Neural progenitor cell (in vitro differentiated cells): ENCODE measurements at places on chromosomes 11 and 22.
A peak's percentile ranks its signal among the peaks of the same experiment; 100 is the strongest.

DNA sequence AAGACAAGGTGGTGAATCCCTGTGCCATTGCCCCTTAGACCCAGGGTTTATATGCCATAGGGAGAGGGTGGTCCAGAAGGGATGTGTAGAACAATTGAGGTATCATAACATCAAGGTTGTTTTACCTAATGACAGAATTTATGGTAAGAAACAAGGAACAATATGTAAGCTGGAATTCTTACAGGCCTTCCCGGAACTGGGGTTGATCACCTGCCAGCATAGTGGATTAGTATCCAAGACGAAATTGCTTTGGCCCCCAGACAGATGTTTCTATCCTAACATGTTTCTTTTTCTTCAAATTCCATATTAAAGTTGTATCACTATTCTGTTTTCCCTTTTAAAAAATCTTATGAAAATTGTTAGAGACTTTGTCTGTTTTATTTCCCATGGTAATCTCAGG lies 343.8 kb upstream of the ANO3 start:
- no peak for DNase-seq

DNA sequence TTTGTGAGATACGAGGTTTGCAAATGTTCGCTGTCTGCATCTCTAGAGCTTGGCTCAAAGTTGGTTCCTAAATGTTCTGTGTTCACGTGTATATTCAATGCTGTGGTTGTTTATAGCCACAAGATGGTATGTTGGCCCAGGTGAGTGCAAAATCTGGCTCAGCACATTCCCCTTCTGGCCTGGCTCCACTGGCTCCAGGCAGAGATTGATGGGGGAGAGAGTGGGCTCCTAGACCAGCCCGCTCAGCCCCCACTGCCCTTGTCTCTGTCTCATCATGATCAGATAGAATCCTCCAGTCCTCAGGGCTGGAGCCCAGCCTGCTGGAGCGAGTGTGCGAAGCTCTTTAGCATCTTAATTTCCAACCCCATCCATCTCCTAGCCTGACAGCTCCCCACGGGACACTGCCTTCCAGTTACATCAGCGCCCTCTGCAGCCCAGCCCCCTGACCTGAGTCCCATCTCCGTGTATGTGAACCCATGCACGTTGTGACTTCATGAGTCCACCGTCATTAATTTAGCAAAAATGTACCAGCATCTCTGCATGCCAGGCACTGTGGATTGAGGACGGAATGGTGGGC lies 2.0 kb downstream of the P2RX3 start:
- DNase-seq = peak; percentile 65

GRCh38 chr11:60345489-60345888 lies 18.4 kb downstream of the MS4A6E start:
- peak; percentile 39 for DNase-seq

DNA sequence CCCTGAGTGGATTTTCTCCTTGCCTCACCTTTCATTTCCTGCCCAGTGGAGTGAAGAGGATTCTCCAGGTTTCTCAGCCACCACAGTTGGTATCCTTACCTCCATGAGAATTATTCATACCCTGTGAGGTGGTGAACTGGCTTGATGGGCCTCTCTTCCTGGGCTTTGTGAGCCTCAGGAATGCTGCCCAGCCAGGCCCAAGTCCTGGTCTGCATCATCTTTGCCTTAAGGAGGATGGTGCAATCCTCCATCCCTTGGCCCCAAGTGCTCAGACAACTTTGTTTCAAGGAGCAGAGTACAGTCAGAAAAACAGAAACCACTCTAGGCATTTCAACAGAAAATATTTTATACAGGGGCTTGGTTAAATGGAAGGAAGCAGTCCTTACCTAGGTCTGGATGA lies 114.2 kb upstream of the CADM1 start:
- DNase-seq = no peak

DNA sequence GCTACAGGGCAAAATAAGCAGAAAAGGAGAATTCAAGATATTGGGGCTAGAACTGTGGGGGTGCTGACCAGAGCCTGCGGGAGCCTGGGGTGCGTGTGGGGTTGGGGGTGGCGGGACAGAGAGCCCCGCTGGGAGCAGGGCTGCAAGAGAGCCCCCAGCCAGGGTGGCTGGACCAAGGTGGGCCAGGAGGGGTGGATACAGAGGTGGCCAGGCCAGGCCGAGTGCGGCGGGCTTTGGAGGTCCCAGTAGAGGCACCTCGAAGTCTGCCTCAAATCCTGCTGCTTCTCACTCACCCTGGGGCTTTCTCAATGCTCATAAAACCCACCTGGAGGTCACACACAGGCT lies 16.9 kb upstream of the MUC5B start:
- DNase-seq = no peak

DNA sequence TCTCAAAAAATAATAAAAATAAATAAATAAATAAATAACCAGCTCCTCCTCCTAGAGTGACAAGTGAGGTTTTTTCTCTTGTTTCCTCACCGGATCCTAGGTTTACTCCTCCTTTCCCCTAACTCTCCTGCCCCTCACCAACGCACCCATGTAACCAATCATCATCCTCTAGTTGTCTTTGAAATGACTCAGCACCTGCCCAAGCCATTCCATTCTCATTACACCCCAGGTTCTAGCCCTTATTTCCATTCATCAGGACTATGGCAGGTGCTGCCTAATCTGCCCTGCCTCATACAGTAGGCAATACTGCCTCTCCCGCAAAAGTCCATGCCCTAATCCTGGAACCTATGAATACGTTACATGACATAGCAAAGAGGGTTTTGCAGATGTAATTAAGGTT lies 60.4 kb downstream of the BUD13 start:
- no peak for DNase-seq

- no peak for DNase-seq
Measured at GRCh38 chr22:19213442-19214077, 35.0 kb upstream of the SLC25A1 start.

DNA sequence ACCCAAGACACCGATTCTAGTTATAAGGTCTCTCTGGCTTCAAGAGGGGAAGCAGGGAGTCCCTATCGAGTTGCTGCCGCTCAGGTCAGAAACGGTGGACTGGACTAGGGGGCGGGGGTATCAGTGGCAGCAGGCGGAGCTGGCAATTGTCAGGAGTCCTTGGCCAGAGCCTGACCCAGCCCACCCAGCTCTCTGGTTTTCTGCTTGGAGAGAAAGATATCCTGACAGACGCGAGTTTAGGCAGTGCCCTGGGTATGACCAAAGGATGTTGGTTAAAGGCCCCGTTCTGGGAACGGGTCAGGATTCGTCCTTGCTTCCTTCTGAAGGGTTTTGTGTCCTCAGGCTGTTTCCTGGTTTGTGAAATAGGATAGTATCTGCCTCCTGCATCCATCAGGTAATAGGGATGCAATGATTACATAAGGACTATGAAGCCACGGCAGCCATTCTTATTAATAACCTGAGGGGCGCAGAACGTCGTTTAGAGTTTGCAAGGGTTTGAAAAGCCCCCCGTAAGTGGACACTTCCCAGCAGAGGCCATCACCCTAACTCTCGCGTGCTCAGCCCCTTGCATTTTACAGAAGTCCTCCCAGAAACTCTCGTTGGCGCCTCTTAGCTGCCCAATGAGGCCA lies 700 bp upstream of the DEPDC5 start:
- DNase-seq = peak; percentile 93

- DNase-seq = no peak
Measured at GRCh38 chr11:126357969-126358762, 2.7 kb downstream of the ST3GAL4 start.

GRCh38 chr11:115284773-115285172 lies 219.4 kb downstream of the CADM1 start:
- DNase-seq = peak; percentile 42

DNA sequence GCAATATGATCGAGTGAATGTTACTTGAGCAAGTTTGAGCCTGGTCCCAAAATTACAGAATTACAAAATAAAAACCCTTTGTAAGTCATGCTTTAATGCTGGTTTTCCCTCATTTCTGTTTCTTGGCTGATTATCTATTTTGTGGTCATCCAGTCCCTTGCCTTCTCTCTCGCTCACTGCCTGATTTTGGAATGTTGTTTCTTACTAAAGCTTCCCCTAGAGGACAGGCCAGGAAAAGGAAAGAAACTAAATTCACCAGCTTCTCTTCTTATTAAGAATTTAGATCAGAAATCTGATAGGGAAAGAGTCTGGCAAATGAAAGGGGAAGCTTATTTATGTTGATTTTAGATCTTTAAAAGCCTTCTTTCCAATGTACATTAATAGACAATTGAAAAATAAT lies 16.6 kb upstream of the BDNF start:
- DNase-seq = peak; percentile 47

GRCh38 chr11:87215236-87215635 lies 177.5 kb downstream of the TMEM135 start:
- no peak for DNase-seq

GRCh38 chr11:1929621-1930461 lies 10.3 kb downstream of the TNNT3 start:
- DNase-seq = no peak

GRCh38 chr11:128830290-128831173 lies 36.6 kb downstream of the KCNJ1 start:
- no peak for DNase-seq

- no peak for DNase-seq
Measured at GRCh38 chr11:112241486-112241885, 15.3 kb downstream of the PTS start.

GRCh38 chr11:83044958-83045712 lies 26.6 kb downstream of the RAB30 start:
- no peak for DNase-seq

GRCh38 chr22:28247667-28248363 lies 328.8 kb upstream of the PITPNB start:
- DNase-seq = peak; percentile 33

GRCh38 chr11:34480314-34480713 lies 33.3 kb downstream of the ELF5 start:
- DNase-seq = no peak

GRCh38 chr22:28137036-28137435 lies 218.0 kb upstream of the PITPNB start:
- DNase-seq = peak; percentile 18

DNA sequence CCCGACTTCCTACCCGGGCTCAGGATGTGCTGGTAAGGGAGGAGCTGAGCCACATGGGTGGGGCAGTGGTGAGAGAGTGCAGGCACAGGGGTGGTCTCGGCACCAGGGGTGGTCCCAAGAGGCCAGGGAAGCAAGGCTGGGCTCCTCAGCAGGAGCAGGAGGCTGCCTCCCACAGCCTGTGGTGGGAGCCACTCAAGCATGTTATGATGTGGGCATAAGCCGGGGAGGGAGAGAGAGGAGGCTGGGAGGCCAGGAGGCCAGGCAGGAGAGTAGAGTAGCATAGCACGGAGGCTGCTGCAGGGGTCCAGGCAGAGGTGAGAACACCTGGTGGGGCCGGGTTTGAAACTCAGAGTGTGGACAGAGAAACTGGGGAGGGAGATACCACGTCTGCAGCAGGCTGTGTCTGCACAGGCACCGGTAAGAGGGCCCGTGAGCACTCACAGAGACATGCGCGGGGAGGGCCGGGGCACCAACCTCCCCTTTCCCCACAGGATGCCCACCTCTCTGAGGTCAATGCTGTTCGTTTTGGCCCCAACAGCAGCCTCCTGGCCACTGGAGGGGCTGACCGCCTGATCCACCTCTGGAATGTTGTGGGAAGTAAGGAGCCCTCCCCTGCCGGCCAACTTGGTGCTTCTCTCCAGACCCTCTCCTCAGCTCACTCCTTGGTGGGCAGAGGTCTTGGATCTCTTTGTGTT lies 10.7 kb downstream of the ATG16L2 start:
- DNase-seq = no peak

DNA sequence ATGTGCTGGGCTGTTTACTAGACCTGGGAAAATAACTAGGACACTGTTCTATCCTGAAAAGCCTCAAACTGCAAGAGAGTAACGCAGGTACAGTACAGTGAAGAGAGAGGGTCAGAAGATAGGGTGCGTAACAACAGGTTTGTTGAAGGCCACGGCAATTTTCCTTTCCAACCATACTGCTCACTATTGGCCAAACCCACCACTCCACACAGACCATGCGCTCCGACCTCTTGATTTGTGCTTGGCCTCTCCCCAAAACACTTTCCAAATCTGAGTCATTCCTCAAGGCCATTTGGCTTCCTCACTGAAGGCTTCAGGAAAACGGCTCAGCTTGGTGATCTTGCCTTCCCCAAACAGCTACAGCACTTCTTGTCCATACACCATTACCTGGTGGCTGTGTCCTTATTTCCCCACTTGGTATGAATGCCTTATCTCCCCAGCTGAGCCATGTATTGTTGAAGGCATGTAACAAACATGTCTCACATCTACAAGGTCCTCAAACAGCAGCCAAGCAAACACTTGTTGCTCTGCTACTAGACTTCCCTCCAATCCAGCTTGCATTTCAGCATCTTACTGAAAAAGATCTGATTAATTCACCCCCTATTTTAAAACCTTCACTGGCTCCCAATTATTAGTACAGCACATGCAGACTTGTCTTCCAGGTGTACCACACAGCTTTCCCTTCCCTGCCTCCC lies 40.9 kb downstream of the TCF20 start:
- DNase-seq = no peak

- no peak for DNase-seq
Measured at GRCh38 chr22:16987822-16988221, 20.2 kb downstream of the GAB4 start.

- no peak for DNase-seq
Measured at GRCh38 chr11:103625624-103625965, 410.8 kb upstream of the DDI1 start.

- no peak for DNase-seq
Measured at GRCh38 chr22:46728470-46728869, 9.6 kb downstream of the CERK start.

DNA sequence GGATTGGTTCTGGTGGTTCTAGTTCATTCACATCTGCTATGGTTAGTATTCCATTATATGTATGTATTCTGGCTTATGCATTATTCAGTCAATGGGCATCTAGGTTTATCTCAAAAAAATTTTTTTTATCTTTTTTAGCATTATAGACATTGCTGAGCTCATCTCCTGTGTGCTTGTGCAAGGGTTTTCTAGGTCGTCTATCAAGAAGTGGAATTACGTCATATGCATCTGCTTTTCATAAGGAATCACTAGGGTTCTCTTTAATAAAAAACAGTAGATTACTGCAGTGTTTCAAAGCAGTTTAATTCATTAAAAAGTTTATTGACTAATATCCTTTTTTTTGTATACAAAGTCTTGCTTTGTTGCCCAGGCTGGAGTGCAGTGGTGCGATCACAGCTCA lies 21.3 kb downstream of the TBC1D22A start:
- no peak for DNase-seq

DNA sequence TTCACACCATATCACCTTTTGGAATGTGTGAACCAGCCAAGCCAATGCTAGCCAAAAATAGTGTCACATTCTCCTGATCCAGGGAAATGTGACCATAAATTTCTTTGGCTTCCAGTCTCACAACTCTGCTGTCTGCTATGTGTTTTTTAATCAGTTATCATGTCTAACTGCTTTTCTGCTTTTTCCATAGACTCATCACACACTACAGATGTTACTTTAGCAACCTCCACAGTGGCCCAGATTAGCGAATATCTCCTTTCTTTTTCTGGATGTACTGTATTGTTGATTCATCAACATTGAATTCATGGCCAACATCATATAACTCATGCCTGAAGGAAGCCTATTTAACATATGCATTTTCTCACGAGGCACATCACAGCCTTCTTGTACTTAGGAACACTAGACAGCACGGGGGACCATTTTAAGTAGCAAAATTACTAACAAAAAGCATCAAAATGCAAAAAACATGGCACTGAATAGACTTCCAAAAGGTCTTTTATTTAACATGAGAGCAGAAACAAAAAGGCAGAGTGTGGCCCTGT lies 73.1 kb upstream of the POU2AF2 start:
- DNase-seq = no peak

GRCh38 chr11:78289552-78290292 lies 101.0 kb downstream of the USP35 start:
- DNase-seq = no peak

- DNase-seq = no peak
Measured at GRCh38 chr22:23033116-23033905, 37.0 kb upstream of the GNAZ start.

- DNase-seq = no peak
Measured at GRCh38 chr22:36902143-36902926, 11.1 kb upstream of the CSF2RB start.
